ENCODE measurements at places on chromosomes 5 and 9.
A peak's percentile ranks its signal among the peaks of the same experiment; 100 is the strongest.

GRCh38 chr5:103801681-103802080, 239.1 kb upstream of the NUDT12 start:
- DNase-seq, result no peak

DNA sequence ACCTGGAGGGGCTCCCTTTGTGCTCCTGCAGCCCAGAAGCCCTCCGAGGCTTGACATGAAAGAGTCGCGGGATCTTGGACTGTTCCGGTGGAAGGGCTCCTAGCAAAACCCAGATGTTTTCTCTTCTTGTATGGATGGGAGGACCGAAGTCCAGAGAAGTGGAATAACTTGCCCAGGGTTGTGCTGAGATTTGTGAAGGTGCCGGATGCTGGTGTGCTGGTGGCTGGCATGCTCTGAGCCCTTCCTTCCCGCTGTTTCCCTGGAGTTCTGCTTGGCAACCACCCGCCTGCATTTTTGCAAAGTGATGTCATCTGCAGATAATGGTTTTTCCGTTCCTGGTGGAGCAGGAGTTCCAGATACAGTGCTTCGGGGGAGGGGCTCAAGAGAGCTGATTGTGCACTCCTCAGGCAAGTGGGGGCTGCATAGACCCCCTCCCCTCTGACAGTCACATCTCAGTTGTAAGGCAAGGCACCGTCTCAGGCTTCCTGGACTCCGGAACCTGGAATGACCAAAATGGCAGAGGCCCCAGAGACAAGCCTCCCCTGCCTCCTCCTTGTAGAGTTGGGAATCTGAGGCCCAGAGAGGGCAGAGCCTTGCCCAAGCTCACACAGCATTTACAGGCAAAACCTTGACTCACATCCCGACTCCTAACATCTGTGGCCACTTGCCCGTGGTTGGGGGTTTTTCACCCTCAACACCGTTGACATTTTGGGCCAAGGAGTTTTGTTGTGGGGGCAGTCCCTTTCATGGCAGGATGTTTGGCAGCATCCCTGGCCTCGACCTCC, 157.0 kb downstream of the RGS3 start:
- DNase-seq, result peak; percentile 92

GRCh38 chr5:14063691-14064090, 79.5 kb upstream of the TRIO start:
- no peak for DNase-seq

- no peak for DNase-seq
Observed at GRCh38 chr9:108325406-108325805, 530.4 kb downstream of the ACTL7B start.

- DNase-seq, result no peak
Observed at GRCh38 chr5:35172533-35172932, 57.8 kb downstream of the PRLR start.

- DNase-seq, result peak; percentile 8
Observed at GRCh38 chr9:30075451-30076199, 2308.8 kb upstream of the ACO1 start.

GRCh38 chr9:31302620-31303418, 1081.6 kb upstream of the ACO1 start:
- DNase-seq, result peak; percentile 4

DNA sequence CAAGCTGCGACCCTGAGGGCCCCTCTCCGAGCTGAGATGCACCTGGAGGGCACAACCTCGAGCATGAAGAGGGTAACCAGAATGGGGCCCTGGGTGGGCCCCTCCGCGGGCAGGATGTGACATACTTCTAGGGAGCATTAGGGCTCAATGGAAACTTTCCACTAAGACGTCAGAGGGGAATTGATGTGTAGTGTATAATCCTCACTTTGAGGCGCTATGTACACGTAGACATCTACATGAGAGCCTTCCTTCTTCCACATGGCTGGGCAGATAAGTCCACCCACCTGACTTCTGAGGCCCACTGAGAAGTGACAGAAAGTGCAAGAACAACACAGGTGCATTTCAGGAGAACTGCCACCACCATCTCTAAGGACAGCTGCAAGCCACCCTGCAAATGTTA, 61.0 kb downstream of the DAP start:
- DNase-seq, result no peak

DNA sequence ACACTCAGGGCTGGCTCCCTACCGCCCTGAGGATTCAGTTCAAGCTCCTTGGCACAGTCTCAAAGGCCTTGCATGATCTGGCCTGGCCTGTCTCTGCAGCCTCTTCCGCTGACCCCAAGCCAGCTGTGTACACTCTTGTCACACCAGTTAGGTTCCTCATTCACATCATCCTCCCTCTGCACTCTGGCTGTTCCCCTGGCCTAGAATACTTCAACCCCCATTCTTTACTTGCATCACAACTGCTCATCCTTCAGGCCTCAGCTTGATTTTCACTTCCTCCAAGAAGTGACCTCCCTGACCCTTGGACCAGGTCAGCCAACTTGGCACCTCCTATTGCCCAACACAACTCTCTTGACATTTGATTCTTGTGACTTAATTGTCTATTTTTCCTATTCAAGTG, 18.9 kb upstream of the PFDN1 start:
- no peak for DNase-seq

GRCh38 chr5:103434057-103434456, 128.5 kb downstream of the NUDT12 start:
- DNase-seq, result no peak

DNA sequence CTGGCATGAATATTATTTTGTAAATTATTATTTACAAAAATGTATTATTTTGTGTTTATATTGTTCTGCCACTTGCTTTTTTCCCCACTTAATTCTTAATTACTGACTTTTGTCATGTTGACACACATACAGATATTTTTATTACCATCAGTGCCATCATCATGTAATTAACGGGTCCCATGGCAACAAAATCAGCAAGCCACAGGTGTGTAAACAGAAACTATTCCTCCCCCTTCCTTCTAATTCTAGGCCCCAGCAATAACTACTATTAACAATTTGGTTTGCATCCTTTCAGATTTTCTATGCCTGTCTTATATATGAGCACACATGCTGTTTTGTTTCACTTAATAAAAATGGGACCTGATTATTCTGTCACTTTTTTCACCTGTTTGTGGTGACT, 29.3 kb downstream of the CYFIP2 start:
- no peak for DNase-seq

GRCh38 chr9:134173127-134174072, 9.0 kb upstream of the RNU6ATAC start:
- no peak for DNase-seq

GRCh38 chr5:81950996-81951395, 20.8 kb upstream of the ATG10 start:
- no peak for DNase-seq

DNA sequence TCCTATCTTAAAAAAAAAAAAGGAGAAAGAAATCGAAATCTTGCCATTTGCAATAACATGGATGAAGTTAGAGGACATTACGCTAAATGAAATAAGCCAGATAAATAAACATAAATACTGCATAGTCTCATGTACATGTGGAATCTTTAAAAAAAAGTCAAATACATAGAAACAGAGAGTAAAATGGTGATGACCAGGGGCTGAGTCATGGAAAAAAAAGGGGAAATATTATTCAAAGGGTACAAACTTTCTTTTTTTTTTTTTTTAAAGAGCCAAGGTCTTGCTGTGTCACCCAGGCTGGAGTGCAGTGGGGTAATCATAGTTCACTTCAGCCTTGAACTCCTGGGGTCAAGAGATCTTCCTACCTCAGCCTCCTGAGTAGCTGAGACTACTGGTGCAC, 310.1 kb downstream of the ZNF608 start:
- DNase-seq, result no peak

DNA sequence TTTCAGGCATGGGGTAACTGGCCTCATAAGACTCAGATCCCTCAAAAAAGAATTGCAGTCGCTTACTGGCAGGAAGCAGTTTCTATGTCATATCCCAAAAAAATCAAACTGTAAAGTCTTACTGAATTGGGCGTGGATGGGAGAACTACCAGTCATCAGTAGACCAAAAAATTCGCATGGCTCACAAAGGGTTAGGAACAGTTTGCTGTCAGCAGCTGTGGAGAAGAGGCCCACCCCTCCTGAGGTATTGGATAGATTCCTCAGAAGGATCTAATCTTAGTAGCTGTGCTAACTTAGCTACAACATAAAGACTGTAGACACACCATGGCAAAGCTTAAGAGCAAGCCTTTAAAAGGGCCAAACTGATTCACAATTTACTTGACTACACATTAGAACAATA, 478.3 kb upstream of the FTMT start:
- no peak for DNase-seq

DNA sequence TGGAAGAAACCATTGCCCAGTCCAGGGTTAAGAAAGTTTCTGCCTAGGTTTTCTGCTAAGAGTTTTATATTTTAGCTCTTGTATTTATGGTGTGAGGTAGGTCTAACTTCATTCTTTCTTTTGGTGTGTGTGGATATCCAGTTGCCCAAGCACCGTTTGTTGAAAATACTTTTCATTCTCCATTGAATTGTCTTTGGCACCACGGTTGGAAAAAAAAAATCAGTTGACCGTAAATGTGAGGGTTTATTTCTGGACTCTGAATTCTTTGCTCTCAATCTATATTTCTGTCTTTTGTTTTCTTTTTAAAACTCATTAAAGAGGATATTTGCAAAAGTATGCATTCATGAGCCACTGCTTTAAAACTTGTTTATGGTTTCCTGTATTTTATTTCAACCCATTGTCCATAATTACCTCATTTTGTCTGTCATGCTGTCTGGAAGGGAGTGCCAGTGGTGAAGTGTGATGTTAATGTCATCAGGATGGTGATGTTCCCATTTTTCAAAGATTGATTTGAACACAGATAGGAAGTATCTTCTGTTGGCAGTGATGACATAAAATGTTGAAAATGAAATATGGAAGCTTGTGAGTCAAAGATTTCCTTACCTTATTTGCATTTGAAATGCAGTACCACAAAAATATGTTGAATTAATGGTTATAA, 33.9 kb downstream of the HABP4 start:
- DNase-seq, result no peak

- no peak for DNase-seq
Observed at GRCh38 chr9:18976221-18976708, 56.7 kb downstream of the SAXO1 start.

DNA sequence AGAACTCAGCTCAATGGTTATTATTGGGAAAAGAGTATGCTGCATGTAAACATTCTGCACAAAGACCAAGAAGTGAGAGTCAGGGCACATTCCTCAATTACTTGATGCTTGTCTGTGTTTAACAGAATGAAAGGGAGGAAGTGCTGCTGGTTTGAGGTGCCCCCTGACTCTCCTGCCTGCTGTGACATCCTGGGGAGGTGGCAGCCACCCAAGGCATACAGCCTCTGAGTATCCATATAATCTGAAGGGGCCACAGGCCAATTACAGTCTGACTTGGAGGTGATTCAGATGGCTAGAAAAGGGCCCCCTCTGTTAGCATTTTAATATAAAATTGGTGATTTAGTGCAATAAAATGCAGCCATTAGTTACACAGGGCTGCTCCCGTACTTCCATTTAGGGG, 313.8 kb downstream of the ASTN2 start:
- DNase-seq, result no peak

DNA sequence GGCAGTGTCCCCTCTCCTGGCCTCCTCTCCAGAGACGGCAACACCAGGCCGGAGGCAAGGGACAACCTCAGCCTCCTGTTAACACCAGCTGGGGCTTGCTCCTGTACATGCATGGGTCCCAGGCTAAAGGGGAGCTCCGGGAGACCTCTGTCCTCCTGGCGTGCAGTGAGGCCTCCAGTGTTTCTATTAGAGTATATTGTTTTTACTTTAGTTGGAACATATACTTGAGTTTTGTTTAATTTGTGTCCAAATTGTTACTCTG, 12.0 kb upstream of the IRX2 start:
- no peak for DNase-seq

DNA sequence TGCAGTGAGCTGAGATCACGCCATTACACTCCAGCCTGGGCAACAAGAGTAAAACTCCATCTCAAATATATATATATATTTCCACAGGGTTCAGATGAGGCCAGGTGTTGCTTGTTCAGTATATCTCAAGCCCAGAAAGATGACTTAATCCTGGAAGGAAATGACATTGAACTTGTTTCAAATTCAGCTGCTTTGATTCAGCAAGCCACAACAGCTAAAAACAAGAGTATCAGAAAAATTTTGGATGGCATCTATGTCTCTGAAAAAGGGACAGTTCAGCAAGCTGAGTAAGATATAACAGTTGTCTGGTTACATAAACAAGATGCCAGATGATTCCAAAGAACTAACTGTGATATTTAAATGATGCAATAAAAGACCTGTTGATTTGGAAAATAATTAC, 352.0 kb downstream of the KCTD16 start:
- DNase-seq, result no peak

DNA sequence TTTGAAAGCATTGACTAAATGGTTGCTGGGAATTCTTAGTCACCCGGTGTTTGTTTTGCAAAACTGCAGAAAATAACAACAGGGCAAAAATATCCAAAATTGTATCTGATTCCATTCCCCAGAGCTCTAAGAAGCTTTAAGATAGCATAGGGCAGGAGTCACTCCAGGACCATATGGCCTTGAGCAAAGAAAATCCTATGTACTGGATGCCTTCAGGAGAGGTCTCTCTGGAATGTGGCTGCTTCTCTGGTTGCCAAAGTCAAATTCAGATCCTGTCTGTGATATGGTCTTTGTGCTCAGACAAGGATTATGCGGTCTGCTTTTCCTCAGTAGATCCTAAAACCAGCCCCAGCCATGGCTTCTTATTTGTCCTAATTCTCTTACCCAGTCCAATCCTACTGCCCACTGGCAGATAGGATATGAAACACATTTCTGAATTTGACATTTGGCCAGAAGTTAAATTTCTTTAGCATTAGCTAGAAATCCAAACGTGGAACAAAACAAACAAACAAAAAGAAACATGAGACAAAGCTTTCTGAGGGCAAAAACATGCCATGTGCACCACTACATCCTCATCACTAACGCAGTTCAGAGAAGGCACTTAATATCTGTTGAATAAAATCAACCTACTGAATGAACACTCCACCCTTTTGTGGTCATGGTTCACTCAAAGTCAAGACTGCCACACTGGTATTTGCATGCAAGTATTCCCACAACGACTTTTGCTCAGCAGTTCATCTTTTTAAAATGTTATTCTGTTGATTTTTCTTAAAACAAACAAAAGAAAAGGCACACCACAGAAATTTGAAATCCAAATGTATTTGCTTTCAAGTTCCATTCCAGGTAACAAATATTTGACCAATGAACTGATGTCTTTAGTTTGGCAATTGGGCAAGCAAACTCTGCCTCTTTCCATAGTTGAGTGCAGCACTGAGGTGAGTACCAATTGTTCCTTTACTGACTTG, 165.7 kb downstream of the TRPM6 start:
- no peak for DNase-seq

DNA sequence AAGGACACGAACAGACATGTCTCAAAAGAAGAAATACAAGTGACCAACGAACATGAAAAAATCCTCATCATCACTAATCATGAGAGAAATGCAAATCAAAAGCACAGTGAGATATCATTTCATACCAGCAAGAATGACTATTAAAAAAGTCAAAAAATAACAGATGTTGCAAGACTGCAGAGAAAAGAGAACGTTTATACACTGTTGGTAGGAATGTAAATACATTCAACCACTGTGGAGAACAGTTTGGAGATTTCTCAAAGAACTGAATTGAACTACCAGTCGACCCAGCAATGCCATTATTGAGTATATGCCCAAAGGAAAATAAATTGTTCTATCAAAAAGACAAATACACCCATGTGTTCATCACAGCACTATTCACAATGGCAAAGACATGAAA, 45.7 kb downstream of the FXN start:
- DNase-seq, result no peak

Data from ACHN (cell line).